ENCODE measurements at places on chromosomes 11 and 22. TPM values are rescaled to one million over a fixed set of nuclear protein-coding genes. Genes with fewer than 3 reads are reported as not detected.

DNA sequence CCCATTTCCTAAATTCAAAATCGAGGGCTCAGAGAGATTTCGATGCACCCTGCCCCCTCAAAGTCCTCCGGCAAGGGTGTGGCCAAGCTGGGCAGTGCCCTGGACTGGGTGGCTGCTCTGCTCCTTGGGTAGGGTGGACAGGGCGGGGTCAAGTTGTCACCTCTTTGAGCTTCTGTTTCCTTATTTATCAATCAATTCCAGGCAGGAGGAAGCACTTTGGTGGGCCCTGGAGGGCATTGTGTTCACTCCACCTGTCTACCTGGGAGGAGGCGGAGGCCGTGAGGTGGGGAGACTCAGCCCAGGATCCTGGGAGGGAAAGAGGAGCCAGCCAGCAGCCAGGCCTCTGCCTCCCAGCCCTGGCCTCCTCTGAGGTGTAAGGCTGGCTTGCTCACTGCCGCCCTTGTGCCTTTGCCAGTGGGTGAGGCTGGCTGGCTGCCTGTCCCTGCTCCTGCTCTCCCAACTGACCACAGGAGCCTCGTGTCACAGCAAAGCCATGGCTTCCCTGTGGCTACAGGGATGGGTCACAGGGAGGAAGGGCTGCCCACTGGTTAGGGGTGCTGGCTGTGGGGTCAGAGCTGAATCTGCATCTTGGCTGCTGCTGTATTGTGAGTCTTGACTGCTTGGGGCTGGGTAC is 25.5 kb upstream of the SHISAL1 start:
- DNase-seq = no peak

- DNase-seq = no peak
Measured at GRCh38 chr22:41914611-41915034, 251 bp downstream of the SHISA8 start.

OR2AG1 gene
- total RNA-seq = not detected

- no peak for DNase-seq
Measured at GRCh38 chr22:47259990-47260389, 497.5 kb downstream of the TBC1D22A start.

PRG3 gene
- not detected for total RNA-seq

DNA sequence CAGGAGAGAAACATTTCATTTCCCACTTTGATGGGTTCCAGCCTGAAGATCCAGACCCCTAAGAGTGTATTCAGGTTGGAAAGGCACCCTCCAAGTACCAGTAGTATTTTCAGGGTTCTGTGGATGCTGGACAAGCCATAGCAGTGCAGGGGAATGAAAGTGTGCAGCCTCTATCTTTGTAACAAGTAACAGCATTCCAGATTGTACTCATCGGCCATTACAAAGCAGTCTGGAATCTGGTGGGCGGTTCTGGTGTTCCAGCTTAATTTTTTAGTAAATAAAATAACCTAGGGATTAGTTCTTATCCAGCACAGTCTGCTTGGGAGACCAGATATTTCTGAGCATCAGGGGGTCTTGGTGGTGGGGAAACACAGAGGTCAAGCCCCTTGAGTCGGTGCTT is 22.6 kb downstream of the APLNR start:
- DNase-seq = peak; percentile 49

SUSD2 gene
- 0.34 TPM for total RNA-seq

- peak; percentile 31 for DNase-seq
Measured at GRCh38 chr22:29994027-29994715, 86.1 kb upstream of the HORMAD2 start.

DNA sequence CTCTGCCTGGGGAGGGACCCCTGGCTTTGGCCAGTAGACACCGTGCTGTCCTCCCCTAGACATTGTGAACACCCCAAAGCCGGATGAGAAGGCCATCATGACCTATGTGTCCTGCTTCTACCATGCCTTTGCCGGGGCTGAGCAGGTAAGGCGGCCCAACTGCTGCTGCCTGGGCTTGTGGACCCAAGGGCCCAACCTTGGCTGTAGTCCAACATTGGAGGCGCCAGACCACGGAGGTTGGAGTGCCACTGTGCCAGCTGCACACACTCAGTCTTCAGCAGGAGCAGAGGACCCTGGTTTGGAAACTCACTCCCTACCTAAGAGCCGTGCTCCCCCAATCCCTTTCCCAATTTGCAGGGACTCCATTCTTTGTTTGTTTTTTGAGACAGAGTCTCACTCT is 9.4 kb downstream of the ACTN3 start:
- no peak for DNase-seq

DNA sequence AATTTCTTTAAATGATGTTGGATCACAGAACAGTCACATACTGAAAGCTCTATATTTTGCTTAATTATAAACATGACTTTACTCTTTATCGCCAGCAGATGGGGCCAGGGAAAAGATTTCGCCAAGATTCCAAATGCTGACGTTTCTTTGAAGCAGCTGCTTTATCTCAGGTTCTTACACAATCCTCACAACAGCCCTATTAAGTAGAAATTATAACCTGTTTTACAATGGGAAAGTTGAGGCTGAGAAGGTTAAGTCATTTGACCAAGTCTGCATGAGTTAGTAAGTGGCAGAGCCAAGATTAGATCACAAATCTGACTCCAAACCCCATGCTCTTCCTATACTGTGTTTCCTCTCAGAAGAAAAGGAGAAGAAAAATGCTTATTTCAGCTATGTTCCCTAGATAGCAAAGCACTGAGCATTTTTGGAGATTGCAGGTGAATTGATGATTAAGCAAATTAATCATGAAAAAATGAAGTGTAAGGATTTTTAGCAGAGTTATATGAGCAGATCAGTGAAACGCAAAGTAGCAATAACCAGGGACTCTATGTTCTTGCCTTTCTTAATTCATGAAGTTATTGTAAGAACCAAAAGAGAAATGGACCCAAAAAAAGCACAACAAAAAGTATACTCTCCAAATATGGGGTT is 79.0 kb downstream of the AASDHPPT start:
- peak; percentile 68 for DNase-seq

DNA sequence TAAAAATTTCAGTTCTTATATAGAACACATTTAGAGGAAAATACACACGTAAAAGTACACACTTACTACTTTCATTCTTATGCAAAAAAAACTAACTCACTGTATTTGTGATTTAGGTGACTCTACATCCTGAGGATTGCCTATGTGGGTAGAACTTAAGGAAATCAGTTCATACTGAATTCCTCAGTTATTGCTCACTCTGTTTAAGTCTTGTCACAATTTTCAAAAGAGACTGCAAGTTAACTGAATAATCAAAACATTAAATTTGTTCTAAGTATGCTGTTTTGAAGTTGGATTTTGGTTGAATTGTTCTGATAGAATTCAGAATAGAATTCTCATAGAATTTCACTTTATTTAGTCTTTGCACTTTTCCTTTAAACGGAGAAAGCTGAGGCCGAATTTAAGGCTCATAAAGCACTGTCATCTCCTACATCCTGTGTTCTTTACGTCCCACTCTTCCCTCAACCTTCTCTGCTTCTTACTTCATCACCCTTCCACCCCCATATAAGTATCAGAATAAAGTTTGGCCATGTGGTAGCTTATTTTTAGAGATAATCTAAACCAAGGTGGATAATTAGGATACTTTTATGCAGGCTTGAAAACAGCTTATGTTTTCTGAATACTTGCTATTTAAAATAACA is 59.8 kb downstream of the APOL5 start:
- peak; percentile 75 for DNase-seq

WNT7B gene
- not detected for total RNA-seq

DNA sequence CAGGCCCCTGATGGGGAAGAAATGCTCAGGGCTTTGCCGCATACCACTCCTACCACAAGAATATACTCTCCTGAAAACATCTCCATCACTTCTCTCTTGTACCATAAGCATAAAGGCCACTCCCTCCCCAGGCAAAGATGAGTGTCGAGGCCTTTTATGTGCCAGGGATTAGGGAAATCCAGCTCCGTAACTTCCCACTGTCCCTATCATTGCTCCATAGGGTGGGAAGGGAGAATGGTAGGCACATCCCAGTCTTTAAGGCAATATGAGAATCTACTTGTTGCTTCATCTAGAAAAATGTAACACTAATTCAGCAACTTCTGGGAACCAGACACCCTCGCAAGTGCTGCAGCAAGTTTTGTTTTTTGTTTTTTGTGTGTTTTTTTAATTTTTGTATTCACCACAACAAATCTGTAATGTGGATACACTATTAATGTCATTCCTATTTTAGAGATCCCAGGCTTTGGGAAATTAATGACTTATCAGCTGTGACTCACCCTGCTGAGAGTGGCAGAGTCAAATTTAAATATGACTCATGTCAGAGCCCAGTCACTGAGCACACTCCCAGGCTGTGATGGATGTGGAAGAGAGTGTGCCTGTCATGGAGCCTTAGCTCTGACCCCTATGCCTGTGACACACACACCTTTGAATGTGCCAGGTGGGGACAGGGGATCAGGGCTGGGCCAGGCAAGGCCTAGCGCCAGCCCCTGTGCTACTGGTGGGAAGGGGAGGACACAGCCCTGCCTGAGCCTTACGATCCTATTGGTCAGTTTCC is 23.4 kb downstream of the PANX1 start:
- DNase-seq = peak; percentile 81

DNA sequence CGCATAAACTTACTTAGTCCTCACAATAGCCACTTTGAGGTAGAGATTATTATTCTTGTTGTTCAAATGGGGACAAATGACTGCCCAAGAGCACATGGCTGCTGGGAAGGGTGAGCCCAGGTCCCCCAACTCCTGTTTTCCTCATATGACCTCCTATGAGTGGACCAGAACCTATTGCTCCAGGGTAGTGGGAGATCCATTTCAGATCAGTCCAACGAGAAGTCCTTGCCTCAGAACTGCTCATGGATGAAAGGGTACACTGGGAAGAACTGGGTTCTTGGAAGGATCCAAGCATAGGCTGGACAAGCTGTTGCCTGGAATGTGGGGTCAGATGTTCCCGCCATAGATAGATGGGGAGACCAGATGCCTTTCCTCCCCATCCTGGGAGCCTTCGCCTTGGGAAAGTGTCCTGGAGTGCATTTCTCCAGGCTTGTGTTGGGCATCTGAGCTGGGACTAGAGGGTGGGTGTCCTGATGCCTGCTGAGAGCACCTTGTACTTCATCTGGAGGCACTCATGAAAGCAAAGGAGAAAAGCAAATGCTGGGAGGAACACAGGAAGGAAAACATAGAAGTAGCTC is 146.3 kb upstream of the B3GAT1 start:
- no peak for DNase-seq

- DNase-seq = no peak
Measured at GRCh38 chr11:19675397-19675796, 37.2 kb upstream of the NAV2 start.

DNA sequence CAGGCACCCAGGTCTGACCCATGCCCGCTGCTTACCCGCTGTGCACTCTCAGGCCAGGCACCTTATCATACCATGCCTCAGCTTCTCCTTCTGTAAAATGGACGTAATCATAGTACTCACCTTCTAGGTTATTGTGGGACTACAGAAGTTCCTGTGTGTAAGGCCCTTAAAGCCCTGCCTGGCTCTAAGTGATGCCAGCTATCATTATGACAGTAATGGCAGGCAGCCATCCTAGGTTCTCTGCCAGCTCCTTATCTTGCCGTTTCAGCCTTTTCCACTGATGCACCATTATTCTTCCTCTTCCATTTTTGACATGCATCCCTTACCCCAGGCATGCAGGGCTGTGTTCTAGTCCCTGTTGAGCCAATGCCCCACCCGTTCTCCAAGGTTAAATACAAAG is 57.9 kb downstream of the DBX1 start:
- no peak for DNase-seq

GRCh38 chr11:64004590-64004984 is 18.3 kb downstream of the OTUB1 start:
- no peak for DNase-seq

- no peak for DNase-seq
Measured at GRCh38 chr11:44690651-44691050, 36.1 kb upstream of the TSPAN18 start.

DNA sequence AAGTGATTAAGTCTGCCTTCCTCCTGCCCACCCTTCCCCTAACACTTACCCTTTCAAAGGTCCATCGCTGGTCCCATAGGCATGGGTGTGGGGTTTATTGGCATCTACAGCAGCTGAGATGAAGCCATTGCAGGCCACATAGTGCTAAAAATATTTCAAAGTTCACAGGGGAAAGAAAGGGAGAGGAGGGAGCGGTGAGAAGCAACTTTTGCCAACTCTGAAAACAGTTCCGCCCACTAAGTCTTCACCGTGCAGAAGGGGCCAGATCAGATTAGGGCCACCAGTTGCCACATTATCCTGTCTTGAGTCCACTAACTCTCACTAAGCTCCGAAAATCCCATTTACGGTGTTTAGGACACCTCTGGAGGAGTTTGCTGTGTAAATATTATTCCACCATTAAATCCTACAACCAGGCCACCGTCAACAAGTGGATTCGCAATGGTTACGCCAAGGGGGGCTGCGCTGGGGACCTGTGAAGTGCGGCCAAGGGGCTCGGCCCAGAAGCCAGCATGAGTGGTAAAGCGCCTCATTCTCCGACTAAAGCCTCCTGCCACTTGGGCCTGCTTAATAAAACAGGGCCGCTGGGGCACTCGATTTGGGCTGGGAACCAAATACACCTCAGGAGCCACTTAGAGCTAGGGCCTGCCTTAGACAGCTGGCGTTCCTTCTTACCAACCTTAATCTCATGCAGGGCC is 534.9 kb downstream of the MIAT start:
- DNase-seq = no peak

- peak; percentile 19 for DNase-seq
Measured at GRCh38 chr11:43508511-43508918, 149.8 kb downstream of the TTC17 start.

PRR33 gene
- not detected for total RNA-seq

DNA sequence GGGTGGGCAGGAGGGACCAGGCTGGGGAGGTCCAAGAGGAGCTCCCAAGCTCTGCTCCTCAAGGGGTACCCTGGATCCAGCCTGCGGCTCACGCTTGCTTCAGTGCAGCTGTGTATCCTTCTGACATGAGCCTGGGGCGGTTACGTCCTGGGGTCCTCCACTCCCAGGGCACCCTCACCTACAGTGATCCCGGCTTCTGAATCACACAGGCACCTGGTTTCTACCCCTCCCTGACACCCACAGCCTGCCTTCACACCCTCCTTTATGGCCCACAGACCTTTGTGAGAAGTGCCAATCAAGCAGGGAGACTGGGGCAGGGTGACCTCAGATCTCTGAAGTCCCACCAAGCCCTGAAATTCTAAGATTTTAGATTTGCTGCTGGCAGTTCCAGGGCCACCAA is 1.5 kb downstream of the MPST start:
- DNase-seq = no peak

DNA sequence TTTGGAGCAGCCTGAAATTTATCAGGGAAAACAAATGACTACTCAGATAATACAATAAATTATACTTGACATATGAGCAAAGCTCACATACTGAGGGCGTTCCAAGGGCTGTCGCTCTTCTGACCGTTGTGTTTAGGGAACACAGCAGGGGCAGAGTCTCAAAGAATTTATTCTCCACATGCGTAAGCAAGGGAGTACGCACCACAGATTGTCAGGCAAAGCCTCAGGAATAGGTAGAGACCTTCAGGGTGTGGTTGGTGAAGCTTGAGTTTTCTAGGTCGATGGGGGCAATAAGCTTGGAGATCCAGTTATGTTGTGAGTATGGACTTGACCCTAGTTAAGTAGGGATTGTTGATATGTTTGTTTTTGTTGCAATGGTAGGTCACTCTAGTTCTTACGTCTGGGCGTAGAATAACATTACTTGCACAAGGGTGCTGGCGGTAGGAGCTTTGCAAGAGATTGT is 830 bp downstream of the ACAT1 start:
- peak; percentile 49 for DNase-seq

Measured in dermis blood vessel endothelial cell (primary cell).